ENCODE measurements at places on chromosomes 1 and 21.

GRCh38 chr1:236760480-236760879 lies 34.6 kb upstream of the MTR start:
- DNase-seq, result no peak

GRCh38 chr1:107536266-107536665 lies 395.4 kb downstream of the NTNG1 start:
- DNase-seq, result no peak

- no peak for DNase-seq
These were observed 2.7 kb downstream of the PTPRC start for GRCh38 chr1:198641501-198641900.

DNA sequence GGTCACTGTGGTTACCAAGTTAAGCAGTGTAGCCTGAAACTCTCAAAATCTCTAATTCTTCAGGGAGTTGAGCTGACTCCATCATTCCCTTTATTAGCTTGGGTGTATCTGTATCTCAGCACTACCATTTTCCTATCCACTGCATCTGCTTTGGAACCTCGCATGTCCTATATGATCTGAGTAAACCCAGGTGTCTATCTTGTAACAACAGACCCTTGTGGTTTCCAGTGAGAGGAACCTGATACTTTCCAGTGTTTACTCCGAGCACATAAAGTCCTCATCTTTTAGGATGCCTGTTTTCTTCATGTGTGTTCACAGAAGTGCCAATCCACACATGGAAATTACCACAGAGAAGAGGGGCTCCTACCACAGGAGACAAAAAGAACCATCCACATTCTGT lies 650.4 kb downstream of the LMO4 start:
- DNase-seq, result no peak

GRCh38 chr1:21289127-21289526 lies 1.1 kb downstream of the ECE1 start:
- DNase-seq, result no peak
